ENCODE measurements at places on chromosomes 3 and 15.
A peak's percentile ranks its signal among the peaks of the same experiment; 100 is the strongest.

DNA sequence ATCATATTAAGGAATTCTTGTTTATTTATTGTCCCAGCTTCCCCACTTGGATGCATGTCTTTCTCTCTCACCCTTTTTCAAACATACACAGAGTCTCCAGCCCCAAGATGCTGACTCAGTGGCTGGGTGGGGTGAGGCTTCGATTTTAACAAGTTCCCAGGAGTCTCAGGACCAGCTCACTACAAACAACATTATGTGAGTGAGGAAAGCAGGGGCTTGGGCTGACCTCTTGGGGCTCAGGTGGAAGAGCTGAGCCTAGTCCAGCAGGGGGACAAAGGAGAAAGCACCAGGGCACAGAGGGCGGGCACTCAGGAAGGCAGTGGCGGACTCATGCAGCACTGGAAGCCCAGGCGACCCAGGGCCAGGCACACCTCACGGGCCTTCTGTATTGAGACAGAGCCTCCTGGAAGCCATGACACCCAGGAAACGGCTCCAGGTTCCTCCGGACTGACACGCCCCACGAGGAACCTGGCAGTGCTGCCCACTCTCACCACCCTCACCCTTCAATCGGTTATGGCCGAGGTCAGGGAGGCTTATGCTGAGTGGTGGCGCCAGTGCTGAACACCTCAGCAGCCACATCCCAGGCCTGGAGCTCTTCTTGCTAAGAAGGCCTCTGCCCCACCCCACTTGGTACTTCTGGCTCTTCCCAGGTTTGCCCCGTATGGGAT, 97.4 kb downstream of the LRIG1 start:
- no peak for DNase-seq

DNA sequence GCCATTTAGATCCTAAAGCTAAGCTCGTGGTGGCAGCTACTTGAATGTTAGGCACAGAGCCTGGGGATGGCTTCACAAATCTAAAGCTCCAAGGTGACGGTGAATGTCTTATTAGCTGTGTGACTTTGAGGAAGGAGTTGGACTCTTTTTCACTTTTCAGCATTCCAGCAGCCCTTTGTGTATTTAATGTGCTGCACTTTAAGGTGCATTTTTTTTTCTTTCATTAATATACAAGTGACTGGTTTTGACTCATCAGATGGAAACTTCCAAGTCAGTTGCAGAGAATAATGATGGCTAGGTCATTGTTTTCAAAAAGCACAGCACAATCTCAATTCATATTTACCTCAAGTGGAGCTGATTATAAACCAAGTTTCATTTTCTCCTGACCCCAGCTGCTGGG, 55.8 kb downstream of the TMED3 start:
- no peak for DNase-seq

GRCh38 chr3:42036483-42036823, 54.7 kb upstream of the TRAK1 start:
- no peak for DNase-seq

- DNase-seq, result peak; percentile 79
Observed at GRCh38 chr3:11642431-11643191, 1.1 kb downstream of the VGLL4 start.

GRCh38 chr3:11543141-11543947, 100.4 kb downstream of the VGLL4 start:
- no peak for DNase-seq

DNA sequence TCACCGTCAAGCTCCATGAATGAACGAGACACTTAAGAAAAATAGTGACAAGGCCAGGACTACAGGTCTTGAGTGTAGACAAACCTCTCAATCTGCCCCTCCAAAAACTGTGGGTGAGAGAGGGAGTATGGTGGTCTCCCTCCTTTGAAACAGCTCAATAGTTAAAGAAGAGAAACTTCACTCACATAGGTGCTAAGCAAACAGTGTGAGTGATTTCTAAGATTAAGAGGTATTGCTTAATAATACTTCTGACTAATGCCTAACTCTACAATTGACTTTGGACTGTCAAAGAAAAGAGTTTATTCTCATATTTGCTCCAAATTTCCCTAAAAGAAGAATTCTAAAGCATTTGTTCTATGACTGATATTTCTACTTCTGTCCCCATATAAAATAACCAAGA, 17.0 kb upstream of the TMEM108 start:
- no peak for DNase-seq

GRCh38 chr3:121736112-121736511, 13.4 kb downstream of the GOLGB1 start:
- DNase-seq, result no peak

GRCh38 chr3:110623571-110623970, 448.0 kb upstream of the NECTIN3 start:
- DNase-seq, result no peak

GRCh38 chr15:90190606-90191343, 10.4 kb upstream of the SEMA4B start:
- DNase-seq, result no peak

- DNase-seq, result no peak
Observed at GRCh38 chr15:48177383-48177765, 721 bp downstream of the MYEF2 start.

- DNase-seq, result peak; percentile 39
Observed at GRCh38 chr15:89090791-89091626, 2.8 kb downstream of the ABHD2 start.

DNA sequence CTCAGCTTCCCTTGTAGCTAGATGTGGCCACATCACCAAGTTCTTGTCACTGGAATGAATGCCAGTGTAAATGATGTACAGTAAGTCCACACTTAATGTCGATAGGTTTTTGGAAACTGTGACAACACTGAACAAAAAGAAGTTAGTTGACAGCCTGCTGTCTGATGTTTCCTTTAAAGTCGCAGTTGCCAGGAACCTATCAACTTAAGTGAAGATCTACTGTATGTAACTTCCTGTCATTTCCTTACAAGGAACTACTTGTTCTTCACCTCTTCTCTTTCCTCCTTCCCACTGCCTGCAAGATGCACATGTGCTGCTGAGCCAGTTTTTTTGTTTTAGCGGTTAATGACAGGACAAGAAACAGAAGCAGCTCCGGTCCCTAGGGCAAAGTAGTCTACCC, 44.6 kb downstream of the HDGFL3 start:
- no peak for DNase-seq

DNA sequence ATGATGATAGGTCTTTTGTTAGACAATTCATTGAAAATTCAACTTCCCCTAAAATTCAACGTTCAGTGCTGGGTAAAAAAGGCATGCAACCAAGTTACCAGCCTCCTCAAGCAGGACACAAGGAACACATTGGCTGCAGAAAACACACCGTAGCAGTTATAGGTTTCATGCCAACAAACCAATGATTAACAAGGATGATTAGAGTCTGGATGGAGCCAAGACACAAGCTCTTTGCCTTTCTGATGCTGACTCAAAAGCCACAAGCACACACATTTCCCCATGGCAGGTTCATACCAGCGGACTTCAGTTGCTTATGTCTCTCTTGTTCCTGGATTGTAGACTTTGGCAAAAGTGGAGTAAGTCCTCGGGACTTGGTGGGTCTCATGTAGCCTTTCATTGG, 105.8 kb downstream of the DHX30 start:
- no peak for DNase-seq

DNA sequence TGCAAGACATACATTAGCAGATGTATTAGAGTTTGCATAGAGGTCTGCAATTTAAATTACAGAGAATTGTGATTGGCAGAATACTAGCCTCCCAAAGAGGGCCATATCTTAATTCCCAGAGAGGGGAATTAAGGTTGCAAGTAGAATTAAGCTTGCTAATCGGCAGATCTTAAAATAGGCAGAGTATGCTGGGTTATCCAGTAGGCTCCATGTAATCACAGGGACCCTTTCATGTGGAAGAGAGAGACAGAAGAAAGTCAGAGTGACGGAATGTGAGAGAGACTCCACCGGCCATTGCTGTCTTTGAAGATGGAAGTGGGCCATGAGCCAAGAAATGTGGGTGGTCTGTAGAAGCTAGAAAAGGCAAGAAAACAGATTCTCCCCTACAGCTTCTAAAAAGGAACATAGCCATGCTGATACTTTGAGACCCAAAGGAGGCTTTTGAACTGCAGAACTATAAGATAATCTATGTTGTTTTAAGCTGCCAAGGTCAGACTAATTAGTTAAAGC, 38.8 kb downstream of the IMPG2 start:
- DNase-seq, result no peak

DNA sequence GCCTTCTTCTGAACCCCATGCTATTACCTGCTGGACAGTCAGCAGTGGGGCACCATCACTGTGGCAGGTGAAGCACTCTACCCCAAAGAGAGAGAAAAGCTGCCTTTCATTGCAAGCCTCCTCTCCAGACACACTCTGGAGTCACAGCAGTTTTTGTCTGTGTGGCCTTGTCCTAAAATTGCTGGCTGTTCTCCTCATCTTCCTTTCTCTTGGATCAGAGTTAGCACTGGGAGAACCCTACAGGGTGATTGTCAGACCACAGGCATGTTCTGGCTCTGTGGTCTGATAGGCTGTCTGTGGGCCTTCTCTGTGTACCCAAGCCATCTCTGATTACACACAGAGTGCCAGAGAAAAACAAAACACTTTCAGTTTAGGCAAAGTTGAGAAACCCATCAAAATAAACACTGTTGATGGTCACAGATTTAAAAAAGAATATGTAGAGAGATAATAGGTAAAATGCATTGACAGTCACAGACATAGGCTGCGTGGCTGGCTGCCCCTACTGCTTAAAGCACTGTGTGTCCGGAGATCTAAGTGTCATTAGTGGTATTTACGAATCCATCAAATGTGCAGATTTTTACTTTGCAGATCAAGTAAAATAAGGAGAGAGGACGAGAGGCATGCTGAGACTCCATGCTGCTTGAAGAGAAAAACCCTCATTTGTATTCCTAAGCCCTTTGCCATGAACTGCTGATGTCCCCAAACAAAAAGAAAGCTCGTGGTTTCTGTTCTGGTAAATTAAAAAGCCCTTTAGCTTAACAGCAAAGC, 689.9 kb downstream of the TUSC7 start:
- peak; percentile 25 for DNase-seq

GRCh38 chr15:67849538-67849937, 9.7 kb upstream of the RNU6-1 start:
- DNase-seq, result no peak

All from anterior cingulate cortex (tissue), 58 donors.